ENCODE measurements at places on chromosomes 4 and X.

GRCh38 chr4:101198682-101199339 lies 148.5 kb downstream of the PPP3CA start:
- no peak for DNase-seq

DNA sequence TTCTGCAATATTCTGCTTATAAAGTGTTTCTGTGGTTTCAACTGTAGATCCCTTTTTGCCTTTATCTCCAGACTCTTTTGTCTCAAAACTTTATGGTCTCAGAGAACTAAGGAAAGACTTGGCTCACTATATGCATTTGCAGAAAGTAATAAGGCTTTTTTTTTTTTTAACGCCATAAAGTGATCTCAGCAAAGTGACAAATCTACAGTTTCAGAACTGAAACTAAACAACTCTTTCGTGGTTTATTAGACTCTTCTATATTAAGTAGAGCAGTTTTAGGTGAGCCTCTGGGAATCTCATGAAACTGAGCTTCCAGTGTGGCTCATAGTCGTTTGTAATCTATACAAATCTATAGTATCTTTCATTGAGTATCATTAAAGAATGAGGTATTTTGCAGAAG lies 15.3 kb downstream of the ATP7A start:
- no peak for DNase-seq

GRCh38 chrX:39750256-39750790 lies 347.4 kb downstream of the BCOR start:
- no peak for DNase-seq

DNA sequence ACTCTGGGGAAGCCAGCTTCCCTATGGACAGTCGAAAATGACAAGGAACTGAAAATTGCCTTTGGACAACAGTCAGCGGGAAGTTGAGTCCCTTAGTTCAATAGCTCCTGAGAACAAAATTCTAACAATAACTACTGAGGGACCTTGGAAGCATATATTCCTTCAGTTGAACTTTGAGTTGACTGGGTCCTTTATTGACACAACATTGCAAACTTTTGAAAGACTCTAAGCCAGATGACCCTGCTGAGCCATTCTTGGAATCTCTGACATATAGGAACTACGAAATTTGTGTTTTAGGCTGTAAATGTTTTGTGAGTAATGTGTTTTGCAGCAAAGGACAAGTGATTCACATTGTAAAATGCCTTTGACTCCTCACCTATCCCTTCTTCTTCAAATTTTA lies 548.8 kb upstream of the LCORL start:
- DNase-seq: no peak

DNA sequence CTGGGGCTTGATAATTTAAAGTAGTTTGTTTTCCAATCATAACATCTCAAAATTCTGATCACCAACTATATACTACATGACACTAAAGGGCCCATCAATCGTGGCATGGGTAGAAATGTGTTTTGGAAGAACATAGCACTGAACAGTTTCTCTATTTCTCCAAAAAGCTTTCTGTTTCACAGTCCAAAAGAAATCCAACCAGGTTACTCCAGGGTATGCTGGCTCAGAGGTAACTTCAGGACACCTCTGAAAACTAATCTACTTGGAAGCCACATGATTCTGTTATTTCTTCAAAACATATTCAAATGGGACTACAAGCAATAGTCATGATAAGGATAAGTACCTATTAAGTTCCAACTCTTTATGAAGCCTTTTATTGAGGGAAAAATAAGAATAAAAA lies 8.3 kb downstream of the PHKA1 start:
- DNase-seq: no peak

GRCh38 chr4:7810783-7811535 lies 128.7 kb downstream of the AFAP1 start:
- DNase-seq: no peak

- no peak for DNase-seq
Observed at GRCh38 chr4:163776957-163777356, 282.5 kb downstream of the TMA16 start.

DNA sequence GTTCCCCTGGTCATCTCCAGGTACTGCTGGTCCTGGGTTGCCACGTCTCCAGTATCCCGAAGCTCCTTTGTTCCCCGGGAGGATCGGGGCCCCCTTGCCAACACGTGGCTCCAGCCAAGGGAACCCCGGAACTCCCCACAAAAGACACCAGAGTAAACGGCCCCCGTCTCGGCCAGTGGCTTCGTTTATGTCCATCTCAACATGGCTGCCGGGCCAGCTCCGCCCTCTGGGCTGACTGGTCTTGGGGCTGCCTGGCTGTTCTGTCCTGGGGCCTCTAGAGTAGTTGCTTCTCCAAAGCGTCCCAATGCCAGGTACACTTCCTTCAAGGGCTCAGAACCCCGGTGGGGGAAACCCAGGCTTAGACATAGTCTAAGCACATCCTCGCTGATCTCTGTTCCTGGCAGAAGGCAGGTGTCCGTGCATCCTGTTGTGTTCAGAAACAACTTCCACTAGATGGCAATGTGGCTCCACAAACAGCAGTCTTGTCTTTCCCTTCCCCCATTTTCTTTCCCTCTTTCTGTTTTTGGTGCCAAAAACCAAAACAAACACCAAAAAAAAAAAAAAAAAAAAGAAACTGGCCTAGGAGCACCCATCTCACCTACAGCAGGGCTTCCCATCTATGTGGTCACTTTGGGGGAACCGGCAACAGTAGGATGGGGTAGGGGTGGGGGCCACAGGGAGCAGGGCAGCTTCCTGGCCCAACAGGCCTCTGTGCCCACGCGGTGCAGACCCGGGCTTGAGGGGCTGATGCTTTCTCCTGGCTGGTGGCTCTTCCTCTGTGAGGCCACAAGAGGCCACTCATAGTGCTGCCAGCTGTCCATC lies 35.3 kb downstream of the NBDY start:
- peak; percentile 23 for DNase-seq

- DNase-seq: no peak
Observed at GRCh38 chr4:145944886-145945285, 6.3 kb upstream of the ZNF827 start.

DNA sequence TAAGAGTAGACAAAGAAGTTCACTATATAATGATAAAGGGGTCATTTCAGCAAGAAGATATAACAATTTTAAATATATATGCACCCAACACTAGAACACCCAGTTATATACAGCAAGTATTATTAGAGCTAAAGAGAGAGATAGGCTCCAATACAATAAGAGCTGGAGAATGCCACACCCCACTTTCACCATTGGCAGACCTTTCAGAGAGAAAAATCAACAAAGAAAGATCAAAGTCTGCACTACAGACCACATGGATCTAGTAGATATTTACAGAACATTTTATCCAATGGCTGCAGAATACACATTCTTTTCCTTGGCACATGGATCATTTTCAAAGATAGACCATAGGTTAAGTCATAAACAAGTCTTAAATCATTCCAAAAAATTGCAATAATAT lies 479.7 kb upstream of the DIAPH2 start:
- no peak for DNase-seq

DNA sequence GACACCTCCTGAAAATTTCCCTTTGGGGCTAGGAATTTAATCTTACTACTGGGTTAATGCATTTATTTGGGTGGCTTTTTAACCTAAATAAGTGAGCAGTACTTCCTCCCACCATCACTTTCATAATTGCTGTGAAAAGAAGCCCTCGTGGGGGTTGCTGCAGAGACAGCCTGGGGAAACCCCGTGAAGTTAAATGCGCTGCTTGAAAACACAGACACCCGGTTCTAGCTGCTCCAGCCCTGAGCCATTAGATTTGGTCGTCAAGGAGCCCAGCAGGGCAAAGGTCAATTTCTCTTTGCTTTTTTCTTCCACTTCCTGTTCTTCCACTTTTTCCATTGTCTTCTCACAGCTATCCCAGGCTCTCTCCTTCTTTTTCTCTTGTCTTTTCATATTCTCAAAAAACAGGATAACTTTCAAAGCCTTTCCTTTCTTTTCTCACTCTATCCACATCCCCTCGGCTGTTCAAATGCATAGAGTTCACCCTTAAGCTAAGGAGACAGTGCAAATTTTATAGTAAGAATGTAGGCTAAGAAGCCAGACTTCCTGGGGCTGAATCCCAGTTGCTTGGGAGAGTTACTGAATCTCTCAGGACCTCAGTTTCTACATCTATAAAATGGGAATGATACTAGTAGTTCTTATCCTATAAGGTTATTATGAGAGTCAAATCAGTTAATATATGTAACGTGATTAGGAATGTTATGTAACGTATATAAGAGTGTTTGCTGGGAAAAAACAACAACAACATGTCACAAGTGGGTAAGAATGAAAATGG lies 91.5 kb upstream of the ZNF827 start:
- no peak for DNase-seq

GRCh38 chr4:118968005-118968404 lies 79.4 kb downstream of the SYNPO2 start:
- DNase-seq: no peak

DNA sequence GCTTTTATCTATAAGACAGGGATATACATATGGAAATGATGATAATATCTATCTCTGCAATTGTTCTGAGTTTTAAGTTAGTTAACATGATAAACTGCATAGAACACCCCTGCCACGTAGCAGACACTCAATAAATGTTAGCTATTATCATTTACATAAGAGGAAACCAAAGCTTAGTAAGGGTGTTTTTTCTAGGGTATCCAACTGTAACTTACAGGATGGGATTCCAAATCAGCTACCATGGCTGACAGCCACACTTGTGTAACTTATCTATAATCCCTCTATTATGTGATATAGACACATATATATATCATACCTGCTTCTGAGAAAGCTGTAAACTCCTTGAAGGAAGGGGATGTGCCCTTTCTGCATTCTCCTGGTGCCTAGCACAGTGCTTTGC lies 1.1 kb upstream of the SPARCL1 start:
- no peak for DNase-seq

DNA sequence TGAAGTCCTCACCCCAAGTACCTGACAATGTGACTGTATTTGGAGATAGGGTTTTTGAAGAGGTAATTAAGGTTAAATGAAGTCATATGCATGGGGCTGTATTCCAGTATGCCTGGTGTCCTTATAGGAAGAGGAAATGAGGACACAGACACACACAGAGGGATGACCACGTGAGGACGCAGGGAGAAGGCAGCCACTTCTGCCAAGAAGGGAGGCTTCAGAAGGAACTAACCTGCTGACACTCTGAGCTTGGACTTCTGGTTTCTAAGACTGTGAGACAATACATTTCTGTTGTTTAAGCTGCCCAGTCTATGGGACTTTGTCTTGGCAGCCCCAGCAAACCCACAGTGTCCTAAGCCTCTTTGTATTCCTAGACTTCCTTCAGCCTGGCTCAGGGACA lies 3.0 kb upstream of the SLC2A9 start:
- no peak for DNase-seq

- no peak for DNase-seq
Observed at GRCh38 chr4:128525992-128526630, 238.5 kb upstream of the PGRMC2 start.

DNA sequence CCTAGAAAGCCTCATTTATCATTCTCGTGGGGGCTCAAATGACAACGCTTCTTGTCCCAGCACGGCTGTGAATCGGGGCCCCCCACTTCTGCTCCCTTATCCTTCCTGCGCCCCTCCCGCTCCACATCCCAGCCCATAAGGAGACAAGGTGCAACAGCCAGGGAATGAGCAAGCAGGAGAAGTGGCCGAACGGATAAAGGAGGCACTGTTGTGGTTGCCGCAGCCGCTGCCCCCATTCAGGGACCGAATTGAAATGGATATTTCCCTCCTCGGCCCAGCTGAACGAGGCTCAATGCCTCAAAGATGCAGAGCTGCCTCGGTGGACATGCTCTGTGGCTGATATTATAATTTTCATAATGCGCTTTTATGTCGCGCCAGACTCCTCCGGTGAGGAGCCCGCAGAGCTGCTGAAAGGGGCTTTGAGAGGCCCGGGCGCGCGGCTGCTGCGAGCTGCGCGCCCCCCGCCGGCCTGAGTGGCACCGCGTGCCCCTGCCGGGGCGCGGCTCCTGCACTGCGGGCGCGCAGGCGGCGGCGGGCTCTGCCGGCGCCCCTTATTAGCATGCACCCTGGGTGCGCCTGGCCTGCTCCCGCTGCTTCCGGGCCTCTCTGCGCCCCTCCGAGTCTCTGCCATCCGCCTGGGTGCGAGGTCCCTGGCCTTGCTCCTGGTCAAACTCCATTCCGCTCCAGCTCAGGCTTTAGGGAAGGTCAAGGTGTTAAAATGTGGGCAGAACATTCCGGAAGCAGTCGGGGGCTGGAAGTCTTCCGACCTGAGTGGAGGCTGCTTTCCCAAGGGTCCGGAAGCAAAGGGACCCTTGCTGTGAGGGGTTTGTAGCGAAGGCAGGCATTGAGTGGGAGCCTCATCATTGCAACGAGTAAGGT lies 68.2 kb upstream of the TMEM33 start:
- DNase-seq: no peak

DNA sequence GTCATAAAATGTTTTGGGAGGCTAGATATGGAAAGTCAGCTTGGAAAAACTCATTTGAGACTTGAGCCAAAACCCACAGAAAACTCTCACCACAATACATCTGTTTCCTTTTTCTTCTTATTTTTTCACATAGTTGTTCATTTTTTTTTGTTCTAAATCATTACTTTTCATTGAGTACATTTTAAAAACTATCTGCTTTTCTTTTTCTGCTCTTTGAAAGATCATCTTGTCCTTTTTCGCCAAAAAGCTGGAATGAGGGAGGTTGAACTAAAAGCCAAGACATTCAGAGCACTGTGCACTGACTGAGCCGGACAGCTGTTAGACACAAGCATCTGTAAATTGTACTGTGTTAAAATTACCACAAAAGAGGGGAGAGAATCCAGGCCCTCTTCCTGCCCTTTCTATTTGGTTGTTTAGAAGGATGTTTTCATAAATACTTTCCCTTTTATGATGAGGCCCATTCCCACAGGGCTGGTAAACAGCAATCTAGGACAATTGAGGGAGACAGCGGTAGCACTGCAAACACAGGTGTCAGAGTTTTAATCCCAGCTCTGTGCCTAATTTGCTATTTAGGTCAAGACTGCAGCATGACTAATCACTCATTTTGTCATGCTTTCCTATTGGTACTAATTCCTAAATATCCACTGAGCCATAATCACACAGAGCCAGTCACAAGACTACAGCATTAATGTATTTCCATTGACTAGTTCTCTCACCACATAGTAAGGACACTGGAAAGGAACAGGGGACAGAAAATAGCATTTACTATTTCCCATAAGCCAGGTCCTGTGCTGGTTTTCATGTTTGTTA lies 7.3 kb upstream of the RNF150 start:
- DNase-seq: no peak

DNA sequence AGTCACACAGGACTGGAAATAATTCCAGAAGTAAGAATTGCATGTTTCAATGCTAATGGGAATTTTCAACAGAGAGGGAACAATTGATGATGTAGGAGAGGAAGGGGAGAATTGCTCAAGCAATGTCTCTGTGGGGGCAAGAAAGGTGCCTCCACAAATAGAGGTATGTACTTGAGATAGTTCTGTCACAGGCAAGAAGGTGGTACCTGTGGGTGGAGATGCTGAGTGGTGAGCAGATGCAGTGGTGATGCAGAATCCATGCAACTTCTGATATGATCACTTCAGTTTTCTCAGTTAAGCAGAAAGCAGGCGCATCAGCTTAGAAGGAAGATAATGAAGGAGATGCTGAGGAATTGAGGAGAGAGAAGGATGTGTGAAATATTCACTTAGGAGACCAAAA lies 55.1 kb upstream of the SEC24B start:
- DNase-seq: no peak

GRCh38 chr4:125719987-125720386 lies 405.2 kb downstream of the FAT4 start:
- DNase-seq: no peak
